ENCODE measurements at places on chromosomes 5 and 9. TPM values are rescaled to one million over a fixed set of nuclear protein-coding genes. Genes with fewer than 3 reads are reported as not detected.

GRCh38 chr9:130770679-130771442 lies 64.2 kb upstream of the ABL1 start:
- DNase-seq: no peak

Gene FSTL4
- not detected for total RNA-seq

GRCh38 chr5:21574438-21574837 lies 1278.7 kb downstream of the CDH12 start:
- no peak for DNase-seq

Gene GPX8
- total RNA-seq: not detected

- DNase-seq: no peak
These were observed 159.7 kb downstream of the ATP10B start for GRCh38 chr5:160692271-160692670.

DNA sequence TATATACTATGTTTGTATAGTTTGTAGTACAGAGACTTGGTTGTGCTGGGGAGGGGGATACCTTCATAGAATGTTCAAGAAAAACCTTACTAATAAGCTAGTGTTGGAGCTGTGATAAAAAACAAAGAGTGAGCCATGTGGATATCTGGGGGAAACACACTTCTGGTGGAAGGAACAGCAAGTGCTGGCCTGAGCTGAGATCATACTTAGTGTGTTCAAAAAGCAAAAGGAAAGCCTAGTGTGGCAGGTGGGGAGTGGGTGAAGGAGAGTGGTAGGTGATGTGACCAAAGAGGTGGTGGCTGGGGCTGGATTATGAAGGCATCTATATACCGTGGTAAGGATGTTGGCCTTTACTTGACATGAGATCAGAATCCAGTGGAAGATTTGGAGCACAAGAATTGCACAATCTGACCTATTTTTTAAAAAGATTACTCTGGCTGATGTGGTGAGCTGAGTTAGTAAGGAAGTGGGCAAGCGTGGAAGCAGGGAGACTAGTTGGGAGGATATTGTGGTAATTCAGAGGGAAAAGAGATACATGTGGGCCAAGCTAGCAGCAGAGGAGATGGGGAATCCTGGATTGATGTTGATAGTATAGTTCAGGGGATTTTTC lies 26.6 kb downstream of the PALM2AKAP2 start:
- DNase-seq: no peak

- DNase-seq: no peak
These were observed 174.6 kb downstream of the FAM174A start for GRCh38 chr5:100709771-100710170.

Gene SPATA31D4
- total RNA-seq: not detected

DNA sequence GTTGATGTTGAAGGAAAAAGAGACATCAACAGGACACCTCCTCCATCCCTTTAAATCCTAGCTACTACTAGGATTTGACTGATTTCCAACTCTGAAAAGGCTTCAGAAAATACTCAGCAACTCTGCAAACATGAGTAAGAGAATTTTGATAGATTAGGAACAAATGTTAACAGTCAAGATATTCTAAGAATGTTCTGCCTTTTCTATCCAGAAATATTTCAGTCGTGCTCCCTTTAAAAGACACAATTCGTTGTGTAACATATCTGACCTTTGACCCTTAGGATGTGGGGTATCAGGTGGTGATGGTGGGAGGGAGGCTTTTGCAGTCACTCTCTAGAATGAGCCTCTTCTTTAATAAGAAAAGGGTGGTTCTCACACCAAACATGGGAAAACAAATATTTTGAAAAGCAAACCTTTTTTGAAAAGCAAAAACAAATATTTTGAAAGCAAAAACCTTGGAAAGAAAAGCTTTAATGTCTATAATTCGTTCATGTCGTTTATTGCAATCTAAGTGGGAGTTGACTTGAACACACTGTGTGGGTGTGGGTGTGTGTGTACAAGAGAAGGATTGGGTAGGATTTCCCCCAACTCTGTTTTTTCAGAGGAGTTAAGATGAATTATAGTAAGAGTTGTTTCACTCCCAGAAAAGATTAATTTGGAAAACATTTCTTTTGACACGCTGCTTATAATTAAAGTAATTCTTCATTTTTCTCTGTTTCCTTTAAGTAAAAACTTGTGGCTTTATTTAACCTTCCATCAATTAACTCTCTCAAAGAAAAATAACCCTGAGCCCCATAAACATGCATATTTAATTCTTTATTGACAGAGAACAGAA lies 152.8 kb downstream of the TMEM167A start:
- DNase-seq: no peak

- no peak for DNase-seq
These were observed 1.1 kb downstream of the SLC31A1 start for GRCh38 chr9:113222482-113222841.

Gene ANKRD18B
- total RNA-seq: not detected

Gene MGAT4B
- 141 TPM for total RNA-seq

DNA sequence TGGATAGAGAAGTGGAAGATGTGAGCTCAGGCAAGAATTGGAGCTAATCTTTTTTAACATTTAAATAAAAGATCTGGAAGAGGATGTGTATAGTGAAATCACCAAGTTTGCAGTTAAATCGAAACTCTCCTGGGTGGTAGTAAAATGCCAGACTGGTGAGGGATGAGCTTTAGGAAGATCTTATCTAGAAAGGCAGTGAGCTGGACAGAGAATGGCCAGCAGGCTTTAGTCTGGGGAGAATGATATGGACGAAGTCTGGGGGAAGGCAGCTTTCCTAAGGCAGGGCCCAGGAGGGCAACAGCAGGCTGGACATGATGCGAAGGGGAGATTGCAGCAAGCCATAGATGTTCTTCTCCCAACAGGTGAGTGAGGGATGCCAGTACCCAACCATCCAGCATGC lies 25.6 kb downstream of the UNC5A start:
- DNase-seq: no peak

DNA sequence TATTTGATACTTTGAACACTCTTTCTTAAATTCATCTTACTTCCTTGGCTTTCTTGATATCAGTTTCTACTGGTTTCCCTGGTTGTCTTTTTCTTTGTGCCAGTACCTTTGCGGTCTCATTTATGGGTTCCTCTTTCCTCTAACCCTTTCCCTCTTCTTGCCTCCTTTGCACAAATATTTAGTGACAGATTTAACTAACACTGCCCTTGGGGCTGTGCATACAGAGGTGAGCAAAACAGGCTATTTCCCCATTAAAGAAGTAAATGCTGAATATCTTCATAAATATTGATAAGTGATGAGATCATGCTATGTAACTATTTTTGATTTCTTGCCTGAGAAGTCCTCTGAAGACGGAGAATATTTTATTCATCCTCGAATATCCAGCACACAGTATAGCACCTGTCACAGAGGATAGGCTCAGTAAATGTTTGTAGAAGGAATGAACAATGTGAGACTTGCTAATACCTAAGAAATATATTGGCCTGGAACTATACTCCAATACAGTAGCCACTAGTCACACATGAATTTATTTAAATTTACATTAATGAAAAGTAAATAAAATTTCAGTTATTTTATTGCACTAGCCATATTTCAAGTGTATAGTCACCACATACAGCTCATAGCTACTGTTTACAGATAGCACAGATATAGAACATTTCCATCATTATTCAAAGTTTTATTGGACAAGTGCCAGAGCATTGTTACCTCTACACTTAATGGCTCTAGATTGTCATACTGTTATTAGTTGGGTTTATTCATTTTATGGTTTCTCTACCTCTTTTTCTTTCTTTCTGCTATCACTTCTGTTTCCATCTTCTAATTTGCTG lies 90.4 kb downstream of the RIC1 start:
- DNase-seq: no peak

- DNase-seq: no peak
These were observed 29.7 kb upstream of the FYB1 start for GRCh38 chr5:39249069-39249468.

Gene PCAT7
- total RNA-seq: not detected

GRCh38 chr5:172423379-172424110 lies 30.8 kb downstream of the SH3PXD2B start:
- DNase-seq: no peak

DNA sequence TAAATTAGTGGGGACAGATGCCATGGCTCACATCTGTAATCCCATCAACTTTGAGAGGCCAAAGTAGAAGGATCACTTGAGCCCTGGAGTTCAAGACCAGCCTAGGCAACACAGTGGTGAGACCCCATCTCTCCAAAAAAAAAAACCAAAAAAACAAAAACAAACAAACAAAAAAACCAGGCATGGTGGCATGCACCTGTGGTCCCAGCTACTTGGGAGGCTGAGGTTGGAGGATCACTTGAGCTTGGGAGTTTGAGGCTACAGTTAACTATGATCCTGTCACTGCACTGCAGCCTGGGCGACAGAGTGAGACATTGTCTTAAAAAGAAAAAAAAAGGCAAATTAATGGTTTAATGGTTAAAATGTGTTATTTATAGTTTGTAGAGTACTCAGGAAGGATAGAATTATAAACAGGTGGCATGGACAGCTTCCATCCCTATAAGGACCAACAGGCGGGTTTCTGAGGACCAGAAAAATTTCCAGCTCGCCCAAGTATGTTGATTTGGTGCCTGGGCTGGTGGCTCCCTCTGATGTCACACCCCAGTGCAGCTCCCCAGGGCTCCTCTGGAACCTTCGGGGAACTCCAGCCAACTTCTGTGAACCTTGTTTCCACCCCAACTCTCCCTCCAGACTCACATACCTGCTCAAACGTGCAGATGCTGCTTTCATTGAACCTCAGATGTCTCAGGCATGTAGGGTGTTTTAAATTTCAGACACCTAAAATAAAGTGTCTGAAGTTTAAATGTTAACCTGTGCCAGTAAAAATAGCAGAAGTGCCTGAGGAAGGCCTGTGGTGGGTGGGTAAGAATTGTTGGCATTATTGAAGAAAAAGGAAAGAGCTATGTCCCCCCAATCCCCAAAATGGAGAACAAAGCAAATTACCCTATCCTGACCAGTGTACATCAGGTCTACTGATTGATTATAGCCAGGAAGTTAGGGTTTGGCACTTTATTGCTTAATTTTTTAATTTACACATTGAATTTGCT lies 69.0 kb downstream of the TRIO start:
- DNase-seq: no peak

DNA sequence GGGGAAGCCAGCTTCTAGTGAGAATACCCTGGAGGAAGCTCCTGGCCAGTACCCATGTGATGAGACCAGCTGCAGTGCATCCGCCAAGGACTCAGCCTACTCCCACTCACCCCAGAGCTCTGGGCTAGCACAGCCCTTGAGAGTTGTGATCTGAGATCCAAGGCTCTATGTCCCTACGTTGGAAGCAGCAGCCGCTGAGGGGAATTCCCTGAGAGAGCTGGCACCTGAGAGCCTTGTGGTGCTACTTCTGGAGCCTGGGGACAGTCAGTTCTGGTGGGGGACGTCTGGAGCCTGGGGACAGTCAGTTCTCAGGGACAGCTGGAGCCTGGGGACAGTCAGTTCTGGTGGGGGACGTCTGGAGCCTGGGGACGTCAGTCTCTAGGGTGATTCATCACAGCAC lies 39.2 kb downstream of the PDZD2 start:
- DNase-seq: no peak

- DNase-seq: no peak
These were observed 22.3 kb downstream of the TRIM7 start for GRCh38 chr5:181182651-181183050.

GRCh38 chr5:26227245-26227644 lies 811.1 kb downstream of the CDH9 start:
- no peak for DNase-seq

- no peak for DNase-seq
These were observed 173.4 kb downstream of the ZNF462 start for GRCh38 chr9:107036367-107036766.

GRCh38 chr5:16921211-16921610 lies 14.9 kb downstream of the MYO10 start:
- no peak for DNase-seq

- no peak for DNase-seq
These were observed 685 bp upstream of the ADGRD2 start for GRCh38 chr9:124449381-124450151.

Gene DOCK8
- 123 TPM for total RNA-seq

DNA sequence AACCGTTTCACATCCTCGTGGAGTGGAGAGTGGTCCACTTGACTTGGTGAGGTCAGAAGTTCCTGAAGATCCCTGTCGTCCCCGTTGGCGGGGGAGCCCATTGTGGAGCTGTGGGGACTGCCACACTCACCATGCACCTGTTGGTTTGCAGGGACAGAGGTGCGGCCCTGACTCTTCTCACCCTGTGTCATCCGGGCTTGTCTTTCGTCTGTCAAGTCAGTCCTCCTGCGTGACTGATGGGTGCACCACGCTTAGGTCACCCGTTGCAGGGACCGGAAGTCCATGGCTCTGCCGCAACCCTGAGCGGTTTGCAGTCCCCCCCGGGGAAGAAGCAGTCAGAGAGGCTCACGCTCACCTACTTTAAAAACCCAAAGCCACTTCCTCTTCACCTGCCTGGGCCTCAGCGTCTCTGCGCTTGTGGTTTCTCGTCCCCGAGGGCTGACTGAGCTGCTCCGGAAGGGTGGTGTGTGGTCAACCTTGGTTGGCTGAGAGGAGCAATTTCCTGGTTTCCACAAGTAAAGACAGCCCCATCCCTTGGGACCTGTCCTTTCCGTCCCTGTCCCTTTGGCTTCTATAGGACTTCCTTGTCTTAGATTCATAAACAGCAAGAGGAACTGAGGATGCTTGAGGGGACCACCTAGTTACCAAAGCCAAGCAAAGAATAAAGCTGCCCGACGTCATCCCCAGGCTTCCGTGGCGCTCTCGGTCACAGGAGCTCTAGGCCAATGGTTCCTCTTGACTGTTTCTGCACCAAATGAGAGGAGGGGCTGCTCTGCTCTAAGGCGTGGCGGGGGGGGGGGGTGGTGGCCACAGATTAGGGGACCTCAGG lies 53.2 kb downstream of the USP20 start:
- DNase-seq: peak; percentile 87

- no peak for DNase-seq
These were observed 48.8 kb downstream of the PAPPA start for GRCh38 chr9:116202219-116202912.

DNA sequence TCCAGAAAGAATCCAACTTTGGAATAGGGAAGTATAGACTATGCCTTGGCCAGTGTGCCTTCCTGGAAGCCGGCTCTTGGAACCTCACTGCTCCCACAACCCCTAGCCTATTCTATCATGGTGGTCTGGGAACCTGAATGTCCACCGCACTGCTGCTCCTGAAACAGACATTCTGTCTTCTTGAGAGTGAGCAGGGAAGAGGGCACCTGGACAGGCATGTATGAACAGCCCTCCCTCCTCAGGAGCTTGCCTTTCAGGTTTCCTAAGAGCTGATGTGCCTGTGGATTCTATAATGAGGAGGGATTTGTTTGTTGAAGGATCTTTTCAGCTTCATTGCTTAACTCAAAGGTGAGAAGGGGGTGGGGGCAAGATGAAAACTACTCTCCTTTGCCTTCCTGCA lies 55.1 kb upstream of the XPA start:
- DNase-seq: no peak

DNA sequence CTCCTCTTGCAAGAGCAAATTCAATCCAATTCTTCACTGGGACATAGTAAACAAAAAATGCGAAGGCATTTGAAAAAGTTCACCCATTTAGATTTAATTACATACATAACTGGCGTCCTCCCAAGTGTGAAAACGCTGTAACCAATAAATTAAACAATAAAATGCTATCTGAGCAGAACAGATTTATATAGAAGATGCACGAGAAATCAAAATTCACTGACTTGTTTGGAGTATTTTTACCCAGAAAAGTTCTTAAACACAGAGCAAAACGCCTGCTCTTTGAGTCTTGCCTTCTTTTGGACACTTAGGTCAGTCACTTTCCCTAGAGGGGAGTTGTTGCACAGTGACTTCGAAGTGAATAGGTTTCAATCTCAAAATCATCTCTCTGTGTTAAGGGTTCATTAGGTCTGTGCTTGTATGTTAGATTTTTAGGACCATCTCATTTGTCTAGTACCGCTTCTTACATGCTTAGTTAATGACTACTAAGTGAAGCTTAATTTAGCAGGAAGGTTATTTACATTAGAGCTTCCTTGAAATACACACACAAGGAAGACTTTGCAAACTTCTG lies 1.9 kb downstream of the ALDH1A1 start:
- DNase-seq: no peak
